ENCODE measurements at places on chromosomes 7 and 10.

GRCh38 chr7:135512135-135512887 lies 2.4 kb upstream of the CNOT4 start:
- DNase-seq: no peak

- DNase-seq: no peak
Measured at GRCh38 chr7:25103773-25104172, 21.3 kb downstream of the CYCS start.

- no peak for DNase-seq
Measured at GRCh38 chr10:129322933-129323820, 143.9 kb upstream of the MGMT start.

- DNase-seq: no peak
Measured at GRCh38 chr10:103550229-103550628, 56.7 kb downstream of the NEURL1 start.

GRCh38 chr10:96642973-96643372 lies 56.2 kb upstream of the TM9SF3 start:
- DNase-seq: peak; percentile 80
